ENCODE measurements at places on chromosomes 5 and 9.

GRCh38 chr5:142254431-142254830 is 70.4 kb downstream of the SPRY4 start:
- no peak for DNase-seq

DNA sequence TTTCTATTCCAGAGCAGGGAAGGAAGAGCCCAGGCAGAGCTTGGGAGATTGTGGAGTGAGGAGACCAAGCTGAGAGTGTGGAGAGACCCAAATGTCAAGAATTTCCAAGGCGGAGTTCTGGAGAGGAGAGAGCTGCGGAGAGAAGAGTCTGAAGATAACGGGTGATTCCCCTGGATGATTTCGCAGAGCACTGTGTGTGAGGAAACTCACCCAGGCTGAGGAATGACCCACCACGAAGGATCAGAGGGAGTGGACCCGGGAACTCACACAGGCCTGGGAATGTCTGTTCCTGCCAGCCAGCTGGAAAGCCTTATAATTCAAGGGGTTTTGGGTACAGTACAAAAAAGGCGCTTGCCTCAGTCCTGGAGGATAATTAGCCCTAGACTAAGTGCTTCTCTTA is 94.2 kb downstream of the WNK2 start:
- no peak for DNase-seq

DNA sequence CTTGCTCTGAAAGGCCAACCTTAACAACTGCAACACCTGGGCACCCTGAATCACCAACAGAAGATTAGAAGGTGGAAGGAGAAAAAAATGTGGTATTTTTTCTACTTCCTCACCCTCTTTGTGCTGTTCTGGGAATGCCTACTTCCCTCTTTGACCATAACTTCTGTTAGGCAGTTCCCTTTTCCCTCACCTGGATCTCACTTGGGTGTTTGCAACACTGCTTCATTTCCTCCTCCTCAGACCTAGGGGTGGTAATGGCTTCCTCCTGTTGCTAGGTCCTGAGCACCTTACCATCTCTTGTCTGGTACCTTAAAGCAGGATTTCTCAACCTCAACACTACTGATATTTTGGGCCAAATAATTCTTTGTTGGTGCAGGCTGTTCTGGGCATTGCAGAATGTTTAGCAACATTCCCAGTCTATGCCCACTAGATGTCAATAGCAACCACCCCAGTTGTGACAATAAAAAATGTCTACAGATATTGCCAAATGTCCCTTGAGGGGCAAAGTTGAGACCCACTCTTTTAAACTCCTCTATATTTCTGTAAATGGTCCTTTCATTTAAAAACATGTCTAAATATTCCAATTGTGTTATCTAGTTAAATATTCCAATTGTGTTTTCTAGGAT is 300.0 kb upstream of the VLDLR start:
- DNase-seq, result no peak

DNA sequence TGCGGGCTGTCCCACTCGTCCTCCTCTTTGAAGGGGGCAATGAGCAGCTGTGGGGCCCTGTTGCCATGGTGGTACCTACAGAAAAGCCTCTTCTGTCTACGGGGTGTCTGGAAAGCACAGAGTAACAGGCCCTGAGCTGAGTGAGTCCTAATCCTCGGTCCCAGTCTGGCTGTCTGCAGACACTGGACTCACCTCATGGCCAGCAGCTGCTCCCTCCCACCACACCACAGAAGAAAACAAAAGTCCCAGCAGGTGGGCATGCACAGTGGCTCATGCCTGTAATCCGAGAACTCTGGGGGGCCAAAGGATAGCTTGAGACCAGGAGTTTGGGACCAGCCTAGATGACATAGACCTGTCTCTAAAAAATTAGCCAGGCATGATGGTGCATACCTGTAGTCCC is 19.9 kb downstream of the P4HA2 start:
- DNase-seq, result no peak

DNA sequence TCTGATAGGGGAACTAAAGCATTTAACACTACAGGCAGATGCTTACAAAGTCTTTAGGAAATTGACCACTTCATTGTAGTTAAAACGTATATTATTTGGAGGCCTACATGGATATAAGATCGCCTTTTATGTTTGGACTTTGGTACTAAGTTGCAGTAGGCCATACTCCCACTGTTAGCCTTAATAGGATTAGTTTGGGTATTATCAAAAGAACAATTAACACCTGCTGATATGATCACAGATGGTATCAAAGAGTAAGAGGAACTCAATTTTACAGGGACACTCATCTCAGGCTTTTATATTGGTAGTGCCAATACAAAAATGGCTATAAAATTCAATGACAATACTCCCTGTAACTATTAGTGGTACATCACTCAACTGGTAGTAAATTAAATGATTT is 1183.0 kb downstream of the MAT2B start:
- no peak for DNase-seq

GRCh38 chr5:56278335-56278753 is 45.2 kb upstream of the ANKRD55 start:
- no peak for DNase-seq

DNA sequence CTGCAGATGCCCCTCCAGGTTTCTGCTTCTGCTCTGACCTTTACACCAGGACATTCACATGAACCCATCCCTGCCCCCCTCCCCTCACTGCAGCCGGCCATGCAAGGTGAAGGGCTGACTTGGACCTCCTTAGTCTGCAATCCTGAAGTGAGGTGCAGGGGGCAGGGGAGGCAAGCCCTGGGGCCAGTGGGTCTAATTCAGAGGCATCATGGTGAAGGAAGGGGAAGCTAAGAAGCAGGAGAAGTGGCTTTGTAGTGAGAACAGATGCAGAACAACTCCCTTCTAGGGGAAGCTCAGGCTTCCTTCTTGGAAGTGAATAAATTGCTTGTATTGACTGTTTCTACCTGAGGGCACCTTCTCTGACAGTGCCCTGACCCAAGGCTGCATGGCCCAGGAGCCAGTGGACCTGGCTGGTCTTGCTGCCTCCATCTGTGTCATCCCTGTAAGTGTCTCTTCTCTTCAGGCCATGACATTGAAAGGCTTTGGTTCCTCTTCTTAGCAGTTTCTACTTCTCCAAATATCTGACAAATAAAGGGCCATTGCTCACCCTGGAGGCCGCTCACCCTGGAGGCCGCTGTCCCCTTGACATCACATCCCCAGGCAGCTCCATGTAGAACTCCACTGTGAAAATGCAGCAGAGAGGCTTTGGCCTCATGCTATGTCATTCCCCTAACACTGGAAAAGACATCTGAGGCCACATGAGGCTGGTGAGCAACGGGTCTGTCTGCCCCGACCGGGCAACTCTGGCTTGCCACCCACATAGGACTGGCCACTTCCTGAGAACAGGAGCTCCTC is 55.3 kb downstream of the GADD45G start:
- DNase-seq, result no peak

DNA sequence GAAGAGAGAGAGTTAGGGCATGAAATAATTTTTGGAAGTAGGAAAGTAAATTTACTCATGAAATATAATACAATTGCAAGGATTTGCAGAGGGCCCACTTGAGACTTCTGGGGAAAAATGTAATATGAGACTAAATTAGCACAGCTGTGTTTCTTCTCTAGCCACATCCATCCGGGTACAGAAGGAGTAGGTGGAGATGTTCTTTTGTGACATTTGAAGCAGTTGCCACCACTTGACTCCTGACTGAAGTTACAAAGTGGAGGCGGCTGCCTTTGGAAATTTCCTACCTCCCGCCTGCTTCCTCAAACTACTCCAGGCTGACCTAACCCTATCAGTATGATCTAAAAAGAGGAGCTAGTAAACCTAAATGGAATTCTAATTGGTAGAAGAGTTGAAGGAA is 58.1 kb upstream of the SHISAL2B start:
- DNase-seq, result no peak

GRCh38 chr9:129886226-129887174 is 51.2 kb downstream of the USP20 start:
- no peak for DNase-seq

GRCh38 chr9:135123773-135124134 is 36.3 kb downstream of the OLFM1 start:
- no peak for DNase-seq

- no peak for DNase-seq
Observed at GRCh38 chr5:7473668-7474215, 77.8 kb downstream of the ADCY2 start.

- DNase-seq, result no peak
Observed at GRCh38 chr9:18067548-18068120, 406.3 kb upstream of the ADAMTSL1 start.

- DNase-seq, result no peak
Observed at GRCh38 chr9:89690334-89690912, 85.6 kb downstream of the GADD45G start.

- no peak for DNase-seq
Observed at GRCh38 chr9:1271367-1271766, 221.2 kb downstream of the DMRT2 start.

DNA sequence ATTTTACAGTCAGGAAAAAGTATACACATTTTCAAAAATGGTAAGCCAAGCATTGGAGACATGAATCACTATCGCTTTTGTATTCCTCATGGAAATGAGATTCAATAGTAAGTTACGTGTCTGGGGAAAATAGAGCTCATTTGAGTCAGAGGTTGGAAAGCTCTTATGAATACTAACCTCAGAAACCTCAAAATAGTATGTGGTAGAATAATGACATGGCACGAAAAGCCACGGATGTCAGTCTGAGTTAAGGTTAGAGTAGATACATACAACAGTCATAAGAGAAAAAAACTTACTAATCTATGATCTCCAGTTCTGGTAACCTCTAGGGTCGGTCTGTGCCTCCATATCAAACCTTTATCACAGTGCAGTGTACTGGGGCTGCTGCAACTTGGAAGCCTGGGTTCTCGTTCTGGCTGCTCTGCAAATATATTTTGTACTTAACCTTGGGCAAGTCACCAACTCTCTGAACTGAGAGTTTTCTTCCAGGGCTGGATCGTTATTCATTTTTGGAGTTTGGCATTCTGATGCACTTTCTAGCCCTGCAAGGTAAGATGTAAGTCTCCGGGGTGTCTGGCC is 31.8 kb downstream of the MAP1B start:
- DNase-seq, result no peak

DNA sequence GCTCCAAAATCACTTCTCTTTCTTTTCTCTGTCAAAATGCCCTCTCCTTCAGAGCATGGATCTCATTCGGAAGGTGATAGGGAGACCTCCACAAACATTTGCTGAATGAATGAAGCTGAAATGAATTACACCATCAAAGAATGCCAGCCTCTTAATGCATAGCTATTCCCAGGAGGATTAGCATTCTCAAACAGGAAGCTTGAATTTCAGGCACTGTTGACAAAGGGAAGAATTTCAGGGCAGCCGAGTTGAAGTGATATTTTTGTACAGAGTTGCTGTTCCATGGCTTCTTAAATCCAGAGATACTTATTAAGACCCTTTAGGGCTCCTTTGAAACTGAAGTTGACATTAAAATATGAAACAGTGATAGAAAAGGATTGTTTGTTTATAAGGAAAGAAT is 18.8 kb downstream of the HBEGF start:
- DNase-seq, result no peak

- DNase-seq, result no peak
Observed at GRCh38 chr5:141402553-141403243, at the start of gene PCDHGA9. Gene PCDHGA9, plus strand, starts transcription at chr5:141402778. Its CDS starts 175 bp downstream, at chr5:141402953.

- DNase-seq, result no peak
Observed at GRCh38 chr5:133866160-133866902, 102.1 kb downstream of the C5orf15 start.

DNA sequence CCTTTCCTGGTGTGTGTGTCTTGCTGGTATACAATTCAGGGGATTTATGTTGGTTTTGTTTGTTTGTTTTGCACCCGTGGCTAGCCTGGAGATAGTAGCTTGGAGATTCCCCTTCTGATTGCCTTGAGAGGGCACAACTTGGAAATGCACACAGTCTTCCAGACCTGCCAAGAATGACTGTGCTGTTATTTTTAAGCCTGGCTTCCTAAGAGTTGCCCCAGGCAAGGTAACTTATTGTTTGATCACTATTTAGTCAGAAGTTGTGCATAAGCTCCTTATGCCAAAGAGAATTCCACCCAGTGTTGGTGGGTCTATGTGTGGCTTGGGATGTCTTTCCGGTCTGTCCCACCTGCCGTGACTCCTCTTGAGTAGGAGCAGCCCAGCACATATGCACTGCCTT is 421.9 kb upstream of the KCNN2 start:
- no peak for DNase-seq

DNA sequence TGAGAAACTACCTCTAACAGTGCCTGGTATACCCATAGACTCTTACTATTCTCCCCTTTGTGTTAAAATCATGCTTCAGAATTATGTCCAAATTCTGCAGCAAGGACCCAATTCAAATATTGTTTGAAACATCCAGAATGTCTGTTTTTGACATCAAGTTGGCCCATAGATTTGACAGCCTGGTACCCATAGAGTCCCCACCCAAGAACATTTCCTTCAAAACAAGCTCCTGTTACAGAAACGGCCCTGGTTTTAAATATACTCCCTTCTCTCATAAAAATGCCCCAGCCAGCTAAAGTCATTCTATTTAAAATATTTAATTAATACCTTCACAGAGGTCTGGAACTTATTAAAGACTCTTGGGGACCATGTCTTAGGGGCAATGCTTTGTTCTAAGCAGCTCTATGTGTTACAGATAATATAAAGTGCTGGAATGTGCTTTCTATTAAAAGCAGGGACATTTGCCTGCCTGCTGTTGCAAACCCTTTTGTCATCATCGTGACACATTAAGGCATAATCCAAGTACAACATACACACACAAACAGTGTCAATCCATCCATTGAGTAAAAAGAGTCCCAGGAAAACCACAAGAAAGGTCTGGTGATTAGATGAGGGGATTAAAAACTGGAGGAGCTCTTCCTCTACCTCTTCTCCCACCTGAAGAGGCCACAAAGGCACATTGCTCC is 321.7 kb downstream of the MLLT3 start:
- no peak for DNase-seq

- DNase-seq, result no peak
Observed at GRCh38 chr5:165135565-165135964, 1630.1 kb downstream of the MAT2B start.

- DNase-seq, result no peak
Observed at GRCh38 chr9:82080265-82080664, 91.7 kb downstream of the SPATA31D1 start.

GRCh38 chr5:171310212-171310818 is 1.3 kb downstream of the TLX3 start:
- DNase-seq, result no peak

DNA sequence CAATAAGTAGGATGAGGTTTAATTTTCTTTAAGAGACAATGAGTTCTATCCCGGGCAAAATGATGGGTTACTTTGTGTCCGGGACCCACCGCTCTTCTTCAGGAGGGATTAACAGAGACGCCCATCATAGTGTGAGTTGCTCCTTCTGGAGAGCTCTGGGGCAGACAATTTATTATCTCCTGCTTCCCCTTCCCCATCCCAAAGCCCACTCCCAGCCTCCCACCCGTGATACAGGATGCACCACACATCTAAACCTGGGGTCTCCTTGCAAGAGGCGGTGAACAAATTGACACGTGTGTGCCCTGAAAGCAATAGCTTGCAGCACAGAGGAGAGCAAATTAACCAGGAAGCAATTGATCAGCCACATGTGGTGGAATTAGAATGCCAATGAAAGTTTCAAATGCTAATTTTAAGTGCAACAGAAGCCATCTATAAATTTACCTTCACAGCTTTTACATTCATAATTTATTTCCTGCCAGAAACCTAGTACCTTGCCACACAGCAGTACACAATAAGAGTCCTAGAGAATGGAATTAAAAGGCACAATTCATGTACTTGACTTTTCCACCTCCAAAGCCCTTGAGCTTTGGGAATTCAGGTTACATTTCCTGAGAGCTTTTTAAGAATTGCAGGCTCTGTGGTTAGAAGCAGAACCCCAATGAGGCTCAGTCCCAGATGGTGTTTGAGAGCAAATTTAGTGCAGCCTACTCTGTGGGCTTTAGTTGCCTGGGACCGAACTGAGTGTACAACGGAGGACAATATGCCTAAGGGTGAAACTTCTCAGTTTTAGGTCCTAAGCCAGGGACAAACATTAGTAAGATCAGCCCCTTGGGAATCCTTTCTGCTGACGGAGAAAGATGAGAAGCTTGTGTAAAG is 399.6 kb downstream of the MED10 start:
- DNase-seq, result no peak
